ENCODE measurements at places on chromosomes 7 and 10. TPM values are rescaled to one million over a fixed set of nuclear protein-coding genes. Genes with fewer than 3 reads are reported as not detected.

CYP3A4 gene
- total RNA-seq: not detected

LSM8 gene
- total RNA-seq: 51.8 TPM

SPDYE5 gene
- not detected for total RNA-seq

DNA sequence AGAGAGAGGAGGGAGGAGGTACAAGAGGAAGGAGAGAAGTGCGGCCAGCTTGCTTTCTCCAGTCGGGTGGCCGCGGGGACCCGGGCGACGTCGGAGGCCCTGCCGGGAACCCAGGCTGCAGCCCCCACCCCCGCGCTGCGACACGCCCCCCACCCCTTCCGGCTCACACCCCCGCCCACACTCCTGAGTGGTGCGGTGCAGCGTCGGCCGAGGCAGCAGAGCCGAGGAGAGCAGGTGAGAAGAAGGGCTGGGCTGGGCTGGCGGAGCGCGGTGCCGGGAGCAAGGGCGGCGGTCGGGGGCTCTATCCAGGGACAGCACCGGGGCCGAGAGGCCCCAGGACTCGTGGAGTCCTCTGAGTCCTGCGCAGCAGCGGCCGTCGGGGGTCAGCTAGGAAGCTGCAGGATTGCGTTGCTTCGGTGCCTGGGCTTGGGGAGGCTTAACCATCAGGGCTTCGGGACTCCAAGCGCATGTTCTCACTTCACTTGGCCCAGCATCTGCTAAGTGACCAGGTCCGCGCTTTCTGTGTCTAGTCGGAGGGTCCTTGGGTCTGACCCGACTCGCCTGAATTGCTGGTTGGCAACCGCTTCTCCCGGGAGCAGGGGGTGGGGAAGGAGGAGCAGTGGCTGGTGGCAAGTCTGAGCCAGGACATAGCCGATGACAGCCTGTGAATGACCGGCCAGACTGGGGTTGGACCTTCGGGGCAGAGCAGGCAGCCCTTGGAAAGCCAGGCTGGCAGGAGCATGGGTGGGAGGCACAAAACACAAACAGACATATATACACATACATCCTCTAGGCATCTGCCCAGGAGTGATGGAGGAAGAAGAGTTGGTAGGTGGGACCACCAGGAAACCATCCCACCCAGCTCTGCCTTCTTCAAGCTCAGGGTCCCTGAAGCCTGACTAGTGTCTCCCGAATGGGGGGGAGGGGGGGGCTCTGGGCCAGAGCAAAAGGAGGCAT, 683 bp downstream of the CHAT start:
- no peak for DNase-seq
- H3K27ac ChIP-seq: no peak overlapping the region
- peaks cover 2% of the 10 kb centered on the region for H3K4me1 ChIP-seq
- peaks cover 12% of the 10 kb centered on the region for H3K36me3 ChIP-seq

TLX1 gene
- total RNA-seq: not detected

- DNase-seq: no peak
- H3K4me1 ChIP-seq: no peaks in the 10 kb centered on the region
- no peaks in the 10 kb centered on the region for H3K27me3 ChIP-seq
- H3K4me3 ChIP-seq: no peak overlapping the region
- H3K27ac ChIP-seq: no peak overlapping the region
- H3K36me3 ChIP-seq: no peaks in the 10 kb centered on the region
Observed at GRCh38 chr10:96618653-96619052, 31.8 kb upstream of the TM9SF3 start.

DNA sequence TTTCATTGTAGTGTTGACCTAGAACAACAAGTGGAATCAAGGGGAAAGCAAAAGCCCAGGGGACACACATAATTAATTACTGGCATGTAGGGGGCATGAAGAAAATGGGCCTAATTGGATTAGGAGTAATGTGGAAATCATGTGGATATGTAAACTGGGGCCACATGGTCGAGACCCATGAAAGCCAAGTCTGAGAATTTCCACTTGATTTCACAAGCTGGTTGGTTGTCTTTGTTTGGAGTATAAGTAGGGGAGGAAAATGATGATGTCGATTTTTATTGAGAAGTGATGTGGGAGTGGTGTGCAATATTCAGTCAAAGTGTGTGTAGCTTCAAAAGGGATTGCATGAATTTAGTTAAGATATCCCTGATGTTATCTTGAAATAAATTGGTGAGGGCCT, 131.8 kb downstream of the LRRC4 start:
- no peak overlapping the region for H3K4me3 ChIP-seq
- H3K36me3 ChIP-seq: peaks cover 12% of the 10 kb centered on the region
- no peaks in the 10 kb centered on the region for H3K27me3 ChIP-seq
- no peak overlapping the region for H3K27ac ChIP-seq
- DNase-seq: no peak

- no peak overlapping the region for H3K4me3 ChIP-seq
- no peak for DNase-seq
- no peaks in the 10 kb centered on the region for H3K4me1 ChIP-seq
- H3K27me3 ChIP-seq: no peaks in the 10 kb centered on the region
- H3K36me3 ChIP-seq: no peaks in the 10 kb centered on the region
- H3K27ac ChIP-seq: no peak overlapping the region
Observed at GRCh38 chr7:124411796-124412195, 353.8 kb downstream of the GPR37 start.

- no peaks in the 10 kb centered on the region for H3K27me3 ChIP-seq
- H3K4me3 ChIP-seq: no peak overlapping the region
- no peak for DNase-seq
- H3K4me1 ChIP-seq: no peaks in the 10 kb centered on the region
Observed at GRCh38 chr7:46440186-46440585, 519.1 kb upstream of the IGFBP3 start.

DNA sequence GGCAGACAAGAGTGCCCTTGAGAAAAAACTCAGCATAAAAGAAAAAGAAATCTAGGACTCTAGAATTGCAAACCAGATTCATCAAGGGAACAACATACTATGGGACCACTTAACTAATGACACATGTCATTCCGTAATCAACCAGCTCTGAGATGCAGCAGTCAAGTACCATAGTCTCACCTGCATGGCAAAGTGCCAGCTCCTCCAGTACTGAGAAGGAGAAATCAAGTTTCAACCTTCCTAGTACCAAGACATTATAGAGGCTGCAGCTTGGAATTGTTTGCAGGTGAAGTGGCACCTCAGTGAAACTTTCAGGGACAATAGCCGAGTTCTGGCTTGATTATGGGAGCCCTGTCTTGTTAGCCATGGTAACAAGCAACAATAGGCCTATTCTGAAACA, 11.5 kb downstream of the STEAP1 start:
- no peaks in the 10 kb centered on the region for H3K36me3 ChIP-seq
- no peaks in the 10 kb centered on the region for H3K4me1 ChIP-seq
- no peak for DNase-seq
- peaks cover 24% of the 10 kb centered on the region for H3K27me3 ChIP-seq
- no peak overlapping the region for H3K27ac ChIP-seq
- no peak overlapping the region for H3K4me3 ChIP-seq

OR9A2 gene
- not detected for total RNA-seq

DNA sequence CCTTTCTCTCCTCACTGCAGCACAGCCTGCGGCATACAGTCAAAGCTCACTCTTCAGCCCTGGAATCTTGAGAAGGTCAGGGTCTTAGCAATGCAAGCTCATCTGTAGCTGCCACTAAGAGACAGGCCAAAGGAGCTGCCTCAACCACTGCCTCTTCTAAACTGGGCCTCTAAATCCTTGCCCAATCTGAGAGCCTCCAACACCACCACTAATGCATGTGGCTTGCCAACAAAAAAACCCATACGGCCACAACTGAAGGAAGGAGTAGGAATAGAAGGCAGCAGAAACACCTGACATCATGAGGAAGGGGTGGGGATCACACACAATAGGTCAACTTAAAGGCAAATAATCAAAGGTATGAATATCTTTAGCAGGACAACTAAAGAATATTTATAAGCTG, 183.8 kb downstream of the SRPK2 start:
- no peak for DNase-seq
- H3K27me3 ChIP-seq: no peaks in the 10 kb centered on the region
- peaks cover 32% of the 10 kb centered on the region for H3K4me1 ChIP-seq
- H3K36me3 ChIP-seq: peaks cover 27% of the 10 kb centered on the region

CNPY1 gene
- not detected for total RNA-seq

DNA sequence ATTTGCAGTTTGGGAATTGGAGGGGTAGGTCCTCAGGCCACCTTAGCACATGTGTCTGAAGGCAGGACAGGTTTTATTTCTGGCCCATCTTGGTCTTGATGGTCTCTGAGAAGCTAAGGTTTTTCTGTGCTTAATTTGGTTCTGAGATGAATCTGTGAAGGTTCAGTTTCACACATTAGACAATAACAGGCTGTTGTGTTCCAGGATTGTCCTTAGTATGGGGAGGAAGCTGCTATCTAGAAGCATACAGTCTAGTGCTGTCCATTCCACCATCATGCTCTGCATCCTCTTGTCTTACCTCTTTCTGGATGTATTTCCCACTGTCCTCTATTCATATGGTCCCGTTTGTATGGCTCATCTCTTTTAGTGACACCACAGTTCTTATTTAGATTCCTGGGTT, 7.1 kb downstream of the UBE2D1 start:
- peaks cover 9% of the 10 kb centered on the region for H3K36me3 ChIP-seq
- no peak overlapping the region for H3K4me3 ChIP-seq
- no peak for DNase-seq
- no peaks in the 10 kb centered on the region for H3K27me3 ChIP-seq

IGFBP3 gene
- 13.2 TPM for total RNA-seq

Measured in activated CD4-positive, alpha-beta memory T cell treated with anti-CD3 and anti-CD28 coated beads, Interleukin-2, amount 10 ng/mL, durations not matched to agents 7 days and 5 days (primary cell).